ENCODE measurements at places on chromosomes 7 and 10.

DNA sequence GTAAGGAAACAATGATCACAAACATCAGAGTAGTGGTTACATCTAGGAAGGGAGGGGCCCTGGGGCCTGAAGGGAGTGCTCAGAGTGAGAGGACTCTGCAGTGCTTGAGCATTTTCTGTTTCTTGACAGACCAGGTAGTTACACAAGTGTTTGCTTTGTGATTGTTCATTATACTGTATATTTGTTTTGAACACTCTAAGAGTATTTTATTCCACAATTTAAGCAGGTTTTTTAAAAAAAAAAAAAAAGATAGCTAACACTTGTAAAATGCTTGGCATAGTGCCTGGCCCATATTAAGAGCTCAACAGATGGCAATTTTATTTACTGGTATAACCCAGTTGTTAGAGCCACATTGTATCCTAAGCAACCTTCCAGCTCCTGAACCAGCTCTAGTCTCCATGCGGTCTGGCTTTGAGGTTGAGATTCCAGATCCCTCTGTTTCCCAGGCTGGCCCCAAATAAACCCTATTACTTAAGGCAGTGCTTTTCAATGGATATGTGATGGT, 20.1 kb upstream of the ATXN7L1 start:
- DNase-seq: no peak

GRCh38 chr7:152086513-152086912, 61.0 kb downstream of the GALNT11 start:
- DNase-seq: no peak

GRCh38 chr10:118985576-118985975, 43.9 kb upstream of the NANOS1 start:
- no peak for DNase-seq

DNA sequence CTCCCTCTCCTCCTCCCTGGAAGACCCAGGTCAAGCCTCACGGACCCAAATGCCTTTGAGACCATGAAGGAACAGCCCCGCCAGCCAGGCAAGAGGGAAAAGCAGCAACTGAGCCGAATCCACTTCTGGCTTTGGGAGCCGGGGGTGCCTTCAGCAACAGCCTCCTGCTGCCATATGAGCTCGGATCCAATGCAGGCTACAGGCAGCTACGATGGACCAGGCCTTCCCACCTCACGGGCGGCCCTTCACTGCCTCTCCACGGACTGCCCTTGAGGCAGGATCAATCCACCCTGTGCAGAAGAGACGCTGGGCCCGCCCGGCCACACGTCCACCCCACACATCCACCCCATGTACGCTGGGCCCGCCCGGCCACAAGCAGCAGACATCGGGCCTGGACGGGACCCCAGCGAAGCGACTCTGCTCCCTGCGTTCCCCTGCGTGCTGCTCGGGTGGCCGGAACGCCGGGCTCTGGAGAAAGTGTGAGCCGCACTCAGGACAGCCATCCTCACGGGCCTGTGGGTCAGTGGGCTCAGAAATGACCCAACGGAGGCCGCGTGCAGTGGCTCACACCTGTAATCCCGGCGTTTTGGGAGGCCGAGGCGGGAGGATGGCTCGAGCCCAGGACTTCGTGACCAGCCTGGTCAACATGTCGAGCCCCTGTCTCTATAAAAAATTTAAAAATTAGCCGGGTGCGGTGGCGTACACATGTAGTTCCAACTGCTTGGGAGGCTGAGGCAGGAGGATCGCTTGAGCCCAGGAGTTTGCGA, 82.0 kb downstream of the FOXL3 start:
- DNase-seq: no peak

GRCh38 chr7:51308265-51308664, 8.3 kb downstream of the COBL start:
- DNase-seq: no peak

All from Kasumi-1 (cell line).